Endothelial cell (in vitro differentiated cells): ENCODE measurements at places on chromosomes 2 and 18.

DNA sequence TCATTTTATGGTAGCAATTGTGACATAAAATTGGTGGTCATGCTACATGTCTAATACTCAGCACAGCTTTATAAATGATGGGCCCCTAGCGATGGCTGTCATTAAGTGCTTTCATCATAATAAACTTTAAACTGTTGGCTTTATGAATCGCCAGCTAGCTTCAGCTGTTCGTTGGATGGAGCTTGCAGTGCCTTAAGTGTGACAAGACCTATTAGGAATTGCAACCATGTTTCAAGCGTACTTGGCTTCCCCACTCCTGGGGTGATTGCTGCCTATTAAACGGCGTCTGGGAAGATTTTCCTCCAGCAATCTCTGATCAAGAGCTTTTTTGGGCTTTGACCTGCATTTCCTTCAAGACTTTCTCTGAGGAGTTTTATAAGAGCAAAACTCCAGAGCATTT lies 164.5 kb upstream of the SIX3 start:
- H3K27ac ChIP-seq, result no peak overlapping the region
- no peak for DNase-seq
- H3K27me3 ChIP-seq, result peaks cover 12% of the 10 kb centered on the region
- no peak overlapping the region for H3K4me3 ChIP-seq

DNA sequence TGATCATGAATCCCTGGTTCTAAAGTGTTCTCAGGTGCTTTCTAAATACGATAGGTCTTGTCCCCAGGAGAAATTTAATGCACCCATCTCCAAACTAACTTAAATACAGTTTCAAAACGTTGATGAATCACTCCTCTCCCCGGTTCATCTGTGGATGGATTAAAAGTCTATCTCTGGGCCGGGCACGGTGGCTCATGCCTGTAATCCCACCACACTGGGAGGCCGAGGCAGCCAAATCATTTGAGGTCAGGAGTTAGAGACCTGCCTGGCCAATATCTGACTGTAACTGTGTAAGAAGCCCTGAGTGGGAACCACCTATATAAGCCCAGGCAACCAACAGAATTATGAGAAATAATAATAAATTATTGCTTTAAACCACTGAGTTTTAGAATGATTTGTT lies 78.7 kb downstream of the LONRF2 start:
- H3K27ac ChIP-seq, result no peak overlapping the region
- DNase-seq, result no peak
- no peaks in the 10 kb centered on the region for H3K4me1 ChIP-seq
- H3K36me3 ChIP-seq, result no peaks in the 10 kb centered on the region

DNA sequence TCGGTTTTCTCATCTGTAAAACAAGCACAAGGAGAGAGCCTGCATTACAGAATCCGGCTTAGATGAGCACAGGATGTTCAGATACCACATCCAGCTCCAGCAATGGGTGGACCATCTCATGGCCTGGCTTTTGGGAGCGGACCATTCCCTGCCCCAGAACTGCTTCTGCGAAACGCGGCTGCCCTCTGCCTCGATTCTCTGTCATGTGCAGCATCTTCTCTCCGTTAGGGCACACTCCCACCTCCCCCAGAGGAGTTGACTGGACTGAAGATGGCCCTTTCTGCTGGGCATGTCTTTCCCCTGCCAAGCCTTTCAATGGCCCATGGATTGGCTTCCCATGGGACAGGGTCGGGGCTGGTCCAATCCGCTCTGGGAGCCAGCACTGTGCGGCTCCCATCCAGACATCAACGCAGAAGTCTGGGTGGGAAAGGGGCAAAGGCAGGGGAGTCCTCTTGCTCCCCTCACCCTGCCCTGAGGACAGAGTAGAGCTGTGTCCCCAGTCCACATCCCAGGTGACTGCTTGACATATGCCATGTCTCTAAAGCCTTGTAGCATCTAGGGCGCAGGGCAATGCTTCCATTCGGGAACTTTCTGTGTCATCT lies 14.3 kb upstream of the FAHD2A start:
- H3K4me3 ChIP-seq, result no peak overlapping the region
- no peak for DNase-seq
- no peaks in the 10 kb centered on the region for H3K4me1 ChIP-seq
- H3K36me3 ChIP-seq, result no peaks in the 10 kb centered on the region
- peaks cover 10% of the 10 kb centered on the region for H3K27me3 ChIP-seq
- no peak overlapping the region for H3K27ac ChIP-seq

DNA sequence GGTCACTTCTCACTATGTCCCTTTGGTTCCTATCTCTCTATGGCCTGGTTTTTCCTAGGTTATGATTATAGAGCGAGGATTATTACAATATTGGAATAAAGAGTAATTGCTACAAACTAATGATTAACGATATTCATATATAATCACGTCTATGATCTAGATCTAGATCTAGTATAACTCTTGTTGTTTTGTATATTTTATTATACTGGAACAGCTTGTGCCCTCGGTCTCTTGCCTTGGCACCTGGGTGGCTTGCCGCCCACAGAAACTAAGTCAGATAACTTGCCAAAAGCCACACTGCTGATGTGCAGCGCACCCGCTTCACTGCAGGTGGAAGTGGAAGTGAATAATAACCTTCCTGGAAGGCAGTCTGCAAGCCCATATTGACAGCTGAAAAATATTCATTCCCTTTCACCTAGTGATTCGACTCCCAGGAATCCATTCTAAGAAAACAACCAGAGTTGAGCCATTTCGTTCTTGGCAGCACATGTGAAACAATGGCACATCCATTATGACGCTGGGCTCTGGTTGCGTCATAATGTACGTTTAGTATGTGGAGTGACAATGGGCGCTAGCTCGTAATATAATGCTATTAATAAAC lies 725 bp upstream of the ANKRD53 start:
- peak overlapping the region; percentile 95 for H3K4me3 ChIP-seq
- peaks cover 13% of the 10 kb centered on the region for H3K4me1 ChIP-seq
- no peak for DNase-seq
- H3K27ac ChIP-seq, result no peak overlapping the region

GRCh38 chr2:60954139-60954538 lies 63.4 kb upstream of the PEX13 start:
- H3K4me1 ChIP-seq, result peaks cover 4% of the 10 kb centered on the region
- peaks cover 15% of the 10 kb centered on the region for H3K36me3 ChIP-seq
- no peak for DNase-seq
- H3K27me3 ChIP-seq, result no peaks in the 10 kb centered on the region

DNA sequence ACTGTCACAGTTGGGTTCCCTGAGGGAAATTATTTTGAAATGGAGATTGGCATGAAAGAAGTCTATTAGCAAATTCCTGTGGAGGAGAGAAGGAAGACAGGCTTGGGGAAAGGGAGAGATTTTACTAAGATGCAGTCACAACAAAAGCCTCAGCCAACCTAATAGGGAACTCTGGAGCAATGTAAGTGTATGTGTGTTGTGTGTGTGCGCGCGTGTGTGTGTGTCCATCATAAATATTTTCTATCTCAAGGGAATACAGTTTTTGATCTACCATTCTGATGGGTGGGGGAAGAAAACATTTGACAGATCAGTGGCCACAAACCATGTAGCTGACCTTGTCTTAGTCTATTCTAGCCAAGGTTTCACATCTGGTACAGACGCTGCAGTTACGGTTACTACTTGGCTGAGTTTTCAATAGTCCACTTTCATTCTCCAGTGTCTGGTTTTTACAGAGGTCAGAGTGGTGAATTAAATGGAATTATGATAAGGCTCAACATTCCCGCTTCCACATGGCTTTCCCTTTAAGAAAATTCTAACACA lies 72.6 kb downstream of the MREG start:
- H3K4me3 ChIP-seq, result no peak overlapping the region
- no peaks in the 10 kb centered on the region for H3K4me1 ChIP-seq
- H3K27ac ChIP-seq, result no peak overlapping the region
- peaks cover 5% of the 10 kb centered on the region for H3K36me3 ChIP-seq
